Progenitor cell of endocrine pancreas (in vitro differentiated cells): ENCODE measurements at places on chromosomes 7 and 10. TPM values are rescaled to one million over a fixed set of nuclear protein-coding genes. Genes with fewer than 3 reads are reported as not detected.

The PILRA gene
- 3.9 and 5.3 TPM in 2 replicates for total RNA-seq

The GRM3 gene
- 0.98 and 1.4 TPM in 2 replicates for total RNA-seq

The COA1 gene
- total RNA-seq: 85.1 and 85.3 TPM in 2 replicates

The AOAH gene
- total RNA-seq: 1.00 and 3.3 TPM in 2 replicates

The ANKRD1 gene
- total RNA-seq: 48.1 and 61.8 TPM in 2 replicates

The GRID2IP gene
- total RNA-seq: 2.0 and 2.5 TPM in 2 replicates

The SNX13 gene
- total RNA-seq: 44.4 and 48.5 TPM in 2 replicates

The CHN2 gene
- 21.2 and 22.0 TPM in 2 replicates for total RNA-seq

The MYOF gene
- total RNA-seq: 25.5 and 35.2 TPM in 2 replicates

The CFAP69 gene
- total RNA-seq: 12.0 and 12.4 TPM in 2 replicates

- no peak overlapping the region for H3K27ac ChIP-seq
- H3K36me3 ChIP-seq: peaks cover 1% of the 10 kb centered on the region
- no peak overlapping the region for H3K4me3 ChIP-seq
- no peak for DNase-seq
- peaks cover 8% of the 10 kb centered on the region for H3K4me1 ChIP-seq
These were observed 23.4 kb downstream of the OR9A2 start for GRCh38 chr7:143003393-143004051.

DNA sequence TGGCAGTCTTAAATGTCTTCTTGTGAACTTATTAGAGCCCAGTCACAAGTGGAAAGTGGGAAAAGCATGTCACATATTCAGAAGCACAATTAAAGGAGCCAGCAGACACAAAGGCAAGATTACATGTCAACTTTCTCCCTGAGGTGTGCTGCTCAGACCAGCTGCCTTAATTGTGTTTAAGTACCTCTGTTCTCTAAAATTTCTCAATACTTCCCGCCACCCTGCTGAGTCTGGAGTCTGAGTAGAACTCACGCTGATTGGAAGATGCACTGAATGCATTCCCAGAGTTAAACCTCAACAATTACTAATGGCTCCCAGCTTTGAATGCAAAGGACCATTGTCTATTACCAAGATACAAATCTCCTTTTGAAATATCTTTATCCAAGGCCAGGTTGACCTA, 166.4 kb upstream of the COBL start:
- peaks cover 5% of the 10 kb centered on the region for H3K27me3 ChIP-seq
- no peaks in the 10 kb centered on the region for H3K36me3 ChIP-seq
- DNase-seq: no peak
- no peak overlapping the region for H3K27ac ChIP-seq

DNA sequence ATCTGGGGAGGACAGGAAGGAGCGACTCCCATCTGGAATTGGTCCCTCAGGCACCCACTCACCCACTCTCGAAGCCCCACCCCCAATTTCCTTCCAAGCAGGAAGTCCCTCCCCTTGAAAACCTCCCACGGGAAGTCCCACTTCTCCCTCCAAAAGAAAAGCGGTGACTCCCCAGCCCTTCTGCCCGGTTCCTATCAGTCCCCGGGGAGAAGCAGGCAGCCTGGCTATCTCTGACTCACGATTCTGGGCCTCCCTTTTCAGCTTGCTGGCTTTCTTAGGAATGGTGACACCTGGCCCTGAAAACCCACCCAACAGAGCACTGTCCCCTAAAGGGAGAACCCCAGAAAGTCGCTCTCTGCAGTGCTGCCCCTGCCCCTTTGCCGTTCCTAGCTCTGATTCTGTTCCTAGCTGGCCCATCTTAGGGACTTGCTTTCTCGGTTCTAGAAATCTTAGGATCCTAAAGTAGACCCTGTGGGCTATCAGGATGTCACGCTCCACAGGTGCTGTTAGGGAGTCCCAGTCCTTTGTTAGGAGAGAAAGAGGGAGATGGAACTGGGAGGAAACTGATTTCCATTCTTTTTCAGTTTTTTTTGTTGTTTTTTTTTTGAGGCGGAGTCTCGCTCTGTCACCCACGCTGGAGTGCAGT, 6.0 kb downstream of the TSC22D4 start:
- H3K4me3 ChIP-seq: no peak overlapping the region
- H3K36me3 ChIP-seq: no peaks in the 10 kb centered on the region
- no peak overlapping the region for H3K27ac ChIP-seq
- H3K4me1 ChIP-seq: peaks cover 5% of the 10 kb centered on the region
- no peak for DNase-seq

DNA sequence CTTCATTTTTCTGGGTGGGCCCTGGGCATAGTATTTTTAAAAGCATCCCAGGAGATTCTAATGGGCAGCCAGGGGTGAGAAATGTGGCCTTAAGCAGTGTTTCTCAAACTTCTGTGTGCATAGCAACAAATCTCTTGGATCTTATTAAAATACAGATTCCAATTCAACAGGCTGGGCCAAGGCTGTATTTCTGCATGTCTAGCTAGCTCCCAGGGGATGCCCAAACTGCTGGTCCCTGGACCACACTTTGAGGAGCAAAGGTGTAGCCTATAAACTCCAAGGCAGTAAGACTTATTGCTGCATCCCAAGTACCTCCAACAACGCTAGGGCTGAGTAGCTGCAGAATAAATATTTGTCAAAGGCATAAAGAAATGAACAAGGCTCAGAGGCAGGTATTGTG, 292.9 kb upstream of the ZMIZ1 start:
- H3K4me3 ChIP-seq: no peak overlapping the region
- no peak for DNase-seq
- no peaks in the 10 kb centered on the region for H3K36me3 ChIP-seq
- peaks cover 45% of the 10 kb centered on the region for H3K4me1 ChIP-seq
- H3K27ac ChIP-seq: no peak overlapping the region

DNA sequence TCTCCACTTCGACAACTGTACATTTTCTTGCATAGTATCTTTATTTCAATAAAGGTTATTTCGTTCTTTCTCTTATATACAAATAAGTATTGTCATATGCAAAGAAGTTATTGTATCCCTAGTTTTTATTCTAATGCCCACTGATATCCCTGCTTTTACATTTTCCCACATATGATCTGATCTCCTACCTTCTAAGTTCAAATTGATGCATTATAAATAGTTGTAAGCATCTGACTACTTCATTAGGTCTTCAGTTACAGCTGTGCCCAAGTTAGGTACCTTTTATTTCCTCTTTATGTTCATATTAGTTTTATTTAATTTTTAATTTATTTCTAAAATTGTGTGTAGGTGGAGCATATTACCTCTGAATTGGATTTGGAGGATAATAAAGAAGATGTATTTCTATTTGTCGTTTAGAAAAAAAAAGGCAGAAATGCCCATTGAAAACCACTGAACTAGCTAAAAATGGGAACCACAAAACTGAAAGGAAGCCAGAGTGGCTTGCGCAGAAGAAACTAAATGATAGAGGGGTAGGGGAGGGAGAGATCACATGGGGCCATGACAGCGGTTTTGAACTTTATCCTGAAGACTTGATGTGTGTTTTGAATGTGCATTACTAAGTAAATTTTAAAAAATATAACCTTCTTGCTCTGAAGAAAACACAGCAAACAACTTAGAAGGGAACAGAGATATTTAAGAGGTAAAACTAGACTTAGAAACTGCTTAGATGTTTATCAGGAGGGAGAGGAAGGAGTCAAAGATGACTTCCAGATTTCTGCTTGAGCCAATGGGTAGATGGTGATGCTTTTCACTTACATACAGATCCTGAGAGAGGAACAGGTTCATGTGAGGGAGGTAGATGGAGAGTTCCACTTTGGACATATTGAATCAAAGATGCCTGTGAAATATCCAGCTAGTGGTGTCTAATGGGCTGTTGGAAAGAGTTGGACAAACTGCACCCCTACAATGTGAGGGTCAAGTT, 9.3 kb upstream of the ZC3HAV1L start:
- no peak overlapping the region for H3K4me3 ChIP-seq
- H3K4me1 ChIP-seq: peaks cover 2% of the 10 kb centered on the region
- DNase-seq: no peak
- H3K27me3 ChIP-seq: no peaks in the 10 kb centered on the region

GRCh38 chr7:111363099-111363498, 199.2 kb downstream of the IMMP2L start:
- H3K27me3 ChIP-seq: no peaks in the 10 kb centered on the region
- H3K4me3 ChIP-seq: no peak overlapping the region
- H3K4me1 ChIP-seq: no peaks in the 10 kb centered on the region
- no peak overlapping the region for H3K27ac ChIP-seq
- H3K36me3 ChIP-seq: no peaks in the 10 kb centered on the region

- H3K27me3 ChIP-seq: peaks cover 51% of the 10 kb centered on the region
- H3K4me1 ChIP-seq: no peaks in the 10 kb centered on the region
- H3K4me3 ChIP-seq: no peak overlapping the region
These were observed 6.5 kb downstream of the STAMBPL1 start for GRCh38 chr10:88886557-88886956.

GRCh38 chr10:68167586-68168189, 58.4 kb downstream of the MYPN start:
- no peaks in the 10 kb centered on the region for H3K4me1 ChIP-seq
- no peak overlapping the region for H3K4me3 ChIP-seq
- no peak for DNase-seq
- H3K36me3 ChIP-seq: no peaks in the 10 kb centered on the region
- H3K27ac ChIP-seq: no peak overlapping the region

GRCh38 chr7:45217358-45217757, 59.8 kb downstream of the RAMP3 start:
- H3K4me3 ChIP-seq: no peak overlapping the region
- peaks cover 45% of the 10 kb centered on the region for H3K27me3 ChIP-seq
- no peaks in the 10 kb centered on the region for H3K4me1 ChIP-seq
- no peak for DNase-seq
- no peak overlapping the region for H3K27ac ChIP-seq
- no peaks in the 10 kb centered on the region for H3K36me3 ChIP-seq

- no peaks in the 10 kb centered on the region for H3K36me3 ChIP-seq
- H3K27me3 ChIP-seq: peaks cover 3% of the 10 kb centered on the region
- no peaks in the 10 kb centered on the region for H3K4me1 ChIP-seq
- H3K4me3 ChIP-seq: no peak overlapping the region
- H3K27ac ChIP-seq: no peak overlapping the region
These were observed 350.3 kb downstream of the GPAM start for GRCh38 chr10:111833251-111833650.

GRCh38 chr10:96339383-96339782, 19.4 kb downstream of the OPALIN start:
- H3K27me3 ChIP-seq: no peaks in the 10 kb centered on the region
- H3K27ac ChIP-seq: no peak overlapping the region
- DNase-seq: no peak
- no peaks in the 10 kb centered on the region for H3K36me3 ChIP-seq
- H3K4me1 ChIP-seq: no peaks in the 10 kb centered on the region

- H3K27ac ChIP-seq: no peak overlapping the region
- no peaks in the 10 kb centered on the region for H3K36me3 ChIP-seq
- no peak for DNase-seq
- peaks cover 13% of the 10 kb centered on the region for H3K4me1 ChIP-seq
- peaks cover 94% of the 10 kb centered on the region for H3K27me3 ChIP-seq
- H3K4me3 ChIP-seq: peak overlapping the region; percentile 63
These were observed 75.8 kb upstream of the EN2 start for GRCh38 chr7:155381852-155382801.

GRCh38 chr7:157517782-157518513, 181.1 kb downstream of the DNAJB6 start:
- no peaks in the 10 kb centered on the region for H3K36me3 ChIP-seq
- H3K4me3 ChIP-seq: no peak overlapping the region
- H3K27me3 ChIP-seq: peaks cover 23% of the 10 kb centered on the region
- H3K27ac ChIP-seq: no peak overlapping the region
- DNase-seq: peak; percentile 4

- H3K27me3 ChIP-seq: peaks cover 8% of the 10 kb centered on the region
- no peak overlapping the region for H3K27ac ChIP-seq
- H3K36me3 ChIP-seq: peaks cover 1% of the 10 kb centered on the region
These were observed 36.3 kb downstream of the CFAP46 start for GRCh38 chr10:132906106-132906505.

GRCh38 chr10:63125459-63125858, 7.7 kb upstream of the NRBF2 start:
- H3K27ac ChIP-seq: no peak overlapping the region
- peaks cover 3% of the 10 kb centered on the region for H3K27me3 ChIP-seq
- H3K4me1 ChIP-seq: no peaks in the 10 kb centered on the region
- no peaks in the 10 kb centered on the region for H3K36me3 ChIP-seq

DNA sequence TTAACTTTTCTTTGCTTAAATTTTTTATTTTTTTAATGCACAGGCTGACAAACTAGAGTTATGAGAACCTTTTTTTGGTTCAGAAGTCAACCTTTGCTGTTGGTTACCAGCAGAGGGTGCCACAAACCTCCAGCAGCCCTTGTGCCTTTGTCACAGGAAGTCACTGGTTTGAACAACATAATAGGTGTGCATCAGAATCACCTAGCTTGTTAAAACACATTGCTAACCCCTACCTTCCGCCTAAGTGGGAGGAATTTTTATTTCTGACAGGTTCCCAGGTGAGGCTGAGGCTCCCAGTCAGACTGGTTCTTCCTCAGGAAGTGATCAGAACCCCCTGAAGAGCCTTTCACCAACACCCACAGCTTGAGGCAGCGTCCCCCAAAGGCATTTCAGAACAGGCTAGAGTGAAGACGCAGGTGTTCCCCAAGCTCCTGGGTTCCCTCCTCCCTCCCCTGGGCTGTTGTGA, 22.6 kb upstream of the VDAC2 start:
- no peak overlapping the region for H3K4me3 ChIP-seq
- peak overlapping the region; percentile 84 for H3K27ac ChIP-seq
- H3K4me1 ChIP-seq: peaks cover 16% of the 10 kb centered on the region
- no peaks in the 10 kb centered on the region for H3K27me3 ChIP-seq
- no peaks in the 10 kb centered on the region for H3K36me3 ChIP-seq

GRCh38 chr7:31271641-31272405, 68.7 kb downstream of the NEUROD6 start:
- H3K4me3 ChIP-seq: no peak overlapping the region
- no peaks in the 10 kb centered on the region for H3K36me3 ChIP-seq
- no peak overlapping the region for H3K27ac ChIP-seq
- no peak for DNase-seq
- no peaks in the 10 kb centered on the region for H3K27me3 ChIP-seq

- H3K27me3 ChIP-seq: no peaks in the 10 kb centered on the region
- no peak for DNase-seq
- peak overlapping the region; percentile 98 for H3K27ac ChIP-seq
- H3K36me3 ChIP-seq: peaks cover 1% of the 10 kb centered on the region
These were observed 613 bp downstream of the AP5Z1 start for GRCh38 chr7:4775848-4776623.
